Fibroblast of the aortic adventitia (primary cell): ENCODE measurements at places on chromosomes 12 and 14.

DNA sequence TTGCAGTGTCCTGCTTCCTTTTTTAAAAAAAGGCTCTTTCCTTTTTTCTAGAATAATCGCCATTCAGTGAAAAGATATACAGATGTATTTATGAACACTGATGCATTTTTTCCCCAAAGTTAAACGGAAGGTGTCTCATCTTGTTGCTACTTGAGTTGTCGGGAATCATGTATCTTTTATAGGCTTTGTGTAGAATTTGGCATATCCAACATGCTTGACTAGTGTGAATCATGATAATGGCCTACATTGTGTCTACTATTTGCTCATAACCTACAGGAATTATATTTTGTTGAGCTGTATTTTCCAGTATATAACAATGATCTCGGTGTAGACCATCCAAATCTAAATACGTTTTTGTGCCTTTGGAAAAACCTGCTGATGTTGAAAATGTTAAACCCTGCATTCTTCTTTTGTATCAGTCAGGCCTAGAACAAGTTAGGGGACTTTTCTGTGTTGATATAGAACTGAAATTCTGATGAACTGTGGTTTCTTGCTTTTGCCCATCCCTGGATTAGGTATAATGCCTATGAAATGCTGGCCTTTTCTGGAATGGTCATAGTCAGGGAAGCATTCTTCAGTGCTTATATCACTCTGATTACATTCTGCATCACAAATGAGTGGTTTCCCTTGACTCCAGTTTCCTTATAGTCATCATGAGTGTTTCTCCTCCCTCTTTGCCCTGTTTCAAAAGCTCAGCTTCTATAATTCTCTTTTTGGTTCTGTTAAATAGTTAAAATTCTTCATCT lies 10.8 kb downstream of the BMAL2 start:
- DNase-seq = peak; percentile 92

GRCh38 chr12:40999210-40999609 lies 188.9 kb upstream of the PDZRN4 start:
- no peak for DNase-seq

DNA sequence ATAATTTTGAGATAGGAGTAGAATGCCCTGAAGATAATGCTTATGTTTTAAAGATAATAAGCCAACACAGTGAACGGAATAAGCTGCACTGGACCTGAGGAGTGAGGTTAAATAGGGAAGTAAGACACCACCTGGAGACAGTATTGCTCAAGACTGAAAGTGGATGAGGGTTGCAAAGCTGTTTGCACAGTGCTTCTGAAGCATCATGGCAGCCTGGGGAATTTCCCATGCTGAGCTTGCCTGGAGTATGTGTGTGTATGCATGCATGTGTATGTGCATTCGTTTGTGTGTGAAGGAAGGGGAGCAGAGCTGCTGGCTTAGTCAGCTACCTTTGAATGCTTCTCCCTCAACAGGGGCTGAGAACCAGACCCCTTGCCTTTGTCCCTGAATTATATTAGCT lies 35.8 kb downstream of the BHLHE41 start:
- DNase-seq = no peak

GRCh38 chr12:9333161-9333560 lies 125.0 kb upstream of the PZP start:
- DNase-seq = no peak

GRCh38 chr14:33671556-33671955 lies 279.3 kb downstream of the EGLN3 start:
- no peak for DNase-seq

GRCh38 chr12:127060933-127061332 lies 1206.0 kb upstream of the TMEM132C start:
- DNase-seq = no peak

GRCh38 chr12:94046626-94047410 lies 101.6 kb upstream of the PLXNC1 start:
- peak; percentile 21 for DNase-seq

- DNase-seq = no peak
Observed at GRCh38 chr12:129064209-129064855, 211.1 kb downstream of the GLT1D1 start.
